ENCODE measurements at places on chromosomes 4 and X.

DNA sequence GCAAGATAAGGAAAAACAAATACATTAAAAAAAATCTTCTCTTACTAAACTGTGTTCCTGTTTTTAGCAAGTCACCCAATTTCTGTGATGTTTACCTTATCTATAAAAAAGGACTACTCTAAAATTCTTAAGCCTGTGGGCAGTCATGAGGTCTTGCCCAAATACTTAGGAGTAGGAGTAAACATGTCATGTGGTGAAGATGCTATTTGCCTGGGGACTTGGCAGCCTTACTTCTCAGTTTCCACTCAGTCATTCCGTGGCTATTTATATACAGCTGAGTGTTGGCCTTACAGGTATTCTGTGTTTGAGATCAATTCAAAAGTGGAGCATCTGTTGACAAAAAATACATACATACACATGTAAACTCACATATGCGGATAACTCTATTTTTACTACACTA, 89.9 kb upstream of the TLR2 start:
- DNase-seq = no peak

GRCh38 chrX:138917781-138918180, 206.3 kb upstream of the FGF13 start:
- DNase-seq = no peak

- DNase-seq = no peak
Observed at GRCh38 chr4:106095408-106095807, 200.1 kb downstream of the NPNT start.

DNA sequence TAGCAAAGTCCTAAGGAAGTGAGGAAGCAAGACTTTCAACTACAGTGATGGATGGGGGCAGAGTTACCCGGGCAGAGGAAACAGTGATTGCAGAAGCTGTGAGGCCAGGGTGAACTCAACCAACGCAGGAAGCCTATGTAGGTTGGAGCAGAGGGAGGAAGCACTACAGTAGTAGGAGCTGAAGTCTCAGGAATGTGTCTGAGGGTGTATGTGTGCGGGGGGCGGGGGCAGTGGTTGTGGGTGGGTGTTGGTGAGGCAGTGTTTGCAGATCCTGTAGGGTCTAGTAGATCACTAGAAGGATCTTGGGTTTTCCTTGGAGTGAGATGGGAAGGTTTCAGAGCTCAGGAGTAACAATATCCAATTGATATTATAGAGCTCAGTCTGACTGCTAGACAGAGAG, 9.9 kb upstream of the MID1 start:
- DNase-seq = no peak

DNA sequence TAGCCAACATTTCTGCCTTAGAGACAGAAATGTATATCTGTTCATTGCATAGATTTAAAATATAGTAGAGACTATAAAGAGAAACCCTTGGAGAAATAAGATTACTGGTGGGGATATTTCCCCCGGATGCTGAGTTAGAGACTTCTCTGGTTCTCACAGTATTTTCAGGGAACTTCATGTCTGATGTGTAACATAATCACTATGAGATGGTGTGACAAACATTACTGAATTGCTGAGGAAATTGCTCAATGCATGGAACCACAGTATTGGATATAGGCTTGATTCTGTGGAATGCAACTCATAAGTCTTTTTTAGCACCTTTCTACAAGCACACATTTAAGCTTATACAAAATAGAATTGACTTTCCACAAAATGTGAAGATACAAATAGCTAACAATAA, 152.7 kb downstream of the SOWAHB start:
- no peak for DNase-seq

- no peak for DNase-seq
Observed at GRCh38 chrX:125198546-125198945, 121.1 kb upstream of the TEX13C start.

DNA sequence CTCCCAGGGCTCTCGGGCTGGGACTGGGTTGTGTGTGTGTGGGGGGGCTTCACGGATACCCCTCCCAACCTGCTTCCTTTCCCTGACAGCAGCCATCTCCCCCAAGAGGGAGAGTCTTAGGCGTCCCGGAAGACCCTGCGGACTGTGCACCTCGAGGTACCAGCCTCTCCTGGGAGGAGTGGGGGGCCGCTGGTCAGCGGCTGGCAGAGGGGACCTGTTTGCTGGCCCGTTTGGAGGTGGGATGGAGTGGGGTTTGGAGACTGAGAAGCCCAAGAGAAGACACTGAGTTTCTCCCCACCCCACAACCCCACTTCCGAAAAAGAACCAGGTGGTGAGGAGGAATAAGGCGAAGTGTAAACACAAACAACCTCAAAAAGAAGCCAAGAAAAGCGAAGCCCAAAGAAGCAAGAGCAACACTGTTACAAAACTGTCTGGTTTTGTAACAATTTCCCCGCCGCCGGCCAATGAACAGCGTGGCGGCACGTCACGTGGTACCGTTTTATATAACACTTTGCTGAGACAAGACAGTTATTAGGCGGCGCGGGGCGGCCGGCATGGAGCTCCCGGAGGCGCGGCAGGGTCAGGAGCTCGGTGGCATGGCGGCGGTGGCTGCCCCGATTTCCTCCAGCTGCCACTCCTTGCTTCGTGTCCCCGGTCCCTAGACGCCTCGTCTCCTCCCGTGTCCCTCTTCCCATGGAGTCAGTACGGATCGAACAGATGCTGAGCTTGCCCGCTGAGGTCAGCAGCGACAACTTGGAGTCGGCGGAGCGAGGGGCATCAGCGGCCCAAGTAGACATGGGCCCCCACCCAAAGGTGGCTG, at the start of gene LONRF3:
Gene LONRF3, plus strand, starts transcription at position 531 of the 820 bp plus-strand sequence. Its CDS starts 163 bp downstream, at position 694.
- DNase-seq = no peak

- DNase-seq = no peak
Observed at GRCh38 chr4:145101091-145101490, 3.0 kb downstream of the ABCE1 start.

Data from NCI-H2081 treated with DMSO at 0.1 percent for 48 hours (cell line).